ENCODE measurements at places on chromosomes 11 and 22.

GRCh38 chr11:70416881-70417280 lies 18.6 kb downstream of the CTTN start:
- no peak for DNase-seq

DNA sequence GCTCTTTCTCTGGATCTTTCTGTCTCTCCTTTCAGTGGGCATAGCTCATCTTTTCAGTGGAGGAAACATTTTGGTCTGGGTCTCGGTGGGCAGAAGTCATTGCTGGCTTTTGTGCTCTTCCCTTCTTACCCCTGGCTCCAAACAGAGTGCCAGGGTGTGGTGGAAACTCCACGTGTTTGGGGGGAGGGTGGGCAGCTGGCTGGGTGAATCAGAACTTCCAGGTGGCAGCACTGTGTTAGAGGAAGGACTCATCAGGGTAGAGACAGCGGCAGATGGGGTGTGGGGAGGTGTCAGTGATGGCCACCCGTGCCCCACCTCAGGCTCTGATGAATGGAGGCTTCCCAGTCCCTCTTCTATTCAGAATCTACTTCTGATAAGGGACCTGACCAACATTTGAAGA lies 114.0 kb downstream of the GRIK4 start:
- DNase-seq = no peak

GRCh38 chr11:107545101-107545514 lies 20.4 kb downstream of the ALKBH8 start:
- DNase-seq = no peak

DNA sequence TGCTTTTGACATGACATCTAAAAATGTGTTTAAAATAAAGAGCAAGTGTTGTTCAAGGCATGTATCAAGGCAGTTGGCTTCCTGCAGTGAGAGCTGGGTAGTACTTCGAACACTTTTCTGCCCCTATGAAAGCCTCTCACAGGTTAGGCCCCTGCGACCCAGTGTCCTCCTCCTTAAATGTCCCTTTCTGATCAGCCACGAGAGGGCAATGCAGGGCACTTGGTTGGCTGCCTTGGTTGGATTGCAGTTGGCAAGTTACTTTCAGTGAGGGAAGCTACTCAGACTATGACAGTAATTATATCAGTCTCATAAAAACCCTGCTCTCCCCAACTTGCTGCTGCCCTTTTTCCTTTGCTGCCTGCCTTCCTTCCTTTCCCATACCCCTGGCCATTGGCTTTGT lies 743.8 kb downstream of the NTM start:
- no peak for DNase-seq

DNA sequence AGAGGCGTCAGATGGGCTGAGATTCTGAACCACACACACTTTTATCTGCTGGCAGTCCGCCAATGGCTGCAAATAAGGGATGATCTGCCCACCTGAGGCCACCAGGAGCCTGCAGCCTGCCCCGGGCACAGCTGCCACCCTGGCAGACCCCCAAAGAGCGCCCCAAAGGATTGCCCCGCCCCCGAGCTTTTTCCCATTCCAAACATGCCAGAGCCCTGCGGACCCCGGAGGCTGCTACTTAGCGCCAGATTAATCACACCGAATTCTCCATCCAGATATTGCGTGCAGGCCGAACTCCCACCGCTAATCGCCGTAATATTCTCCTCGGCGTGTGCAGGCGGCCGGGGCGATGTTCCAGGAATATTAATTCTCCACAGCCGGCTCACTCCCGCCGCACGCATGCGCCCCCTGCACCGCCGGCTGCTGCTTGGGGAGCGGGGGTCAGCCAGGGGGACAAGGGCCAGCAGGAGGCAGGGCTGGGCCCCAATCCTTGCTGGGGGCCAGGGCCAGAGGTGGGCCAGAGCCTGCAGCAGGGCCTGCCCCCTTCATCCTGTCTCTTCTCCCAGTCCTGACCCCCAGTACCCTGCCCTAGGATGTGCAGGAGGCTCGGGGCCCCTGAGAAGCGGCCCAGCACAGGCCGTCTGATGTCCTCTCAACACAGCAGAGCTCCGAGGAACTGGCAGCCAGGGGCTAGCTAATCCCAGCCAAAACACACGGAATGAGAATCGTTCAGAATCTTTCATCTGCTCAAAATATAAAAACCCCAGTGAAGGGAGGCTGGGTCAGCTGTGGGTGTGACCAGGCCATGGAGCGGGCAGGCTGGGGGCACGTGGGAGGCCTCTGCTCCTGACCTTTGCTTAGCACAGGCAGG lies 19.5 kb upstream of the TCF20 start:
- no peak for DNase-seq

- no peak for DNase-seq
These were observed 118.8 kb upstream of the CRYBB3 start for GRCh38 chr22:25080855-25081254.

DNA sequence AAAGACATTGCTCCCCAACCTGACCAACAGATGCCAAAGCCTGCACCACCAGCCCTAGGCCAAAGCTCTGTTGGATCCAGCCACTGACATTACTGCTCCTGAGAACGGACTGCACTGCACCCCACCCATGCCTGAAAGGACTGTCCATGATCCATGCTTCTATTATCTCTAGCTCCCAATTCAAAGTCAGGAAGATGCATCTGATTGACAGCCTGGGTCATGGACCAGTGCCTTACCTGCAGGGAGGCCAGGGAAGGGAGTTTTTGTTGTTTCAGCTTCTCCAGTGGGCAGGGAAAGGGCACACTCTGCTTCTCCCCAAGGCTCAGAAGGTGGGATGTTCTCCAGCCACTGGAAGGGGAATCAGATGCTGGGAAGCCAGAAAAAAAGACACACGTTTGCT lies 4.8 kb upstream of the PRDM11 start:
- DNase-seq = no peak

- no peak for DNase-seq
These were observed 15.0 kb downstream of the PDGFB start for GRCh38 chr22:39229688-39230260.

GRCh38 chr11:74479732-74480123 lies 12.4 kb upstream of the KCNE3 start:
- no peak for DNase-seq

- DNase-seq = no peak
These were observed 10.7 kb upstream of the FAM83F start for GRCh38 chr22:39984006-39984405.

DNA sequence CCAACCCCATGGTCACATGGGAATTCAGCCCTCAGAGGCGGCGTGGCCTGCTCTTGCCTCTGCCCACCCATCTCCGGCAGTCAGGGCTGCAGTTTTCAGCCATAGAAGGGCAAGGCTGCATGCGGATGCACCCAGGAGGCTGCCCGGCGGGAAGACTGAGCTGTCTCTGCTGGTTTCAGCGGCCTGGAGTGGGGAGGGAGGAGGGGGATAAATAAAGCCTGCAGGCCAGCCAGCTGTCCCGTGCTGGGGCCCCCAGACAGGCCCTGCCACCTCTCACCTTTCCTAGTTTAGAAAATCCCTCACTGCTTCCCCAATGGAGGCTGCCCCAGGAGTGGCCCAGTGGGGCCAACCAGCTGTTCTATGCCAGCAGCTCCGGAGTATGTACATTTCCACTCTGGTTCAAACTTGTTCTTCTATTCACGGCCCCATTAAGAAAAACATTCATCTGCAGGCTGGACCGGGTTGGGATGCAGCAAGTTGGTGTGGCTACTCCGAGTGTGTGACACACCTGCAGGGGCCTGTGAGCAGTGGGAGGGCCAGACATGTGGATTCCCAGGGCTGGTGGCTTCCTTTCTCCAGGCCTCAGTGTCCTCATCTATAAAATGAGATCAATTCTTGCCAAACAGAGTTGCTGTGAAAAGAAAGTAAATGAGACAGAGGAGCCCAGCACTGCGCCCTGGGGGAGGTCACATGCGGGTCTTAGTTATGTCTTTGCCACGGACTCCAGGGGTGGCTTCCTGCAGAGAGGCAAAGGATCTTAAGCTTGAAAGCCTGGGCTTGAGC lies 5.0 kb downstream of the MICALL1 start:
- no peak for DNase-seq

GRCh38 chr22:39255449-39256185 lies 10.8 kb upstream of the PDGFB start:
- DNase-seq = no peak

DNA sequence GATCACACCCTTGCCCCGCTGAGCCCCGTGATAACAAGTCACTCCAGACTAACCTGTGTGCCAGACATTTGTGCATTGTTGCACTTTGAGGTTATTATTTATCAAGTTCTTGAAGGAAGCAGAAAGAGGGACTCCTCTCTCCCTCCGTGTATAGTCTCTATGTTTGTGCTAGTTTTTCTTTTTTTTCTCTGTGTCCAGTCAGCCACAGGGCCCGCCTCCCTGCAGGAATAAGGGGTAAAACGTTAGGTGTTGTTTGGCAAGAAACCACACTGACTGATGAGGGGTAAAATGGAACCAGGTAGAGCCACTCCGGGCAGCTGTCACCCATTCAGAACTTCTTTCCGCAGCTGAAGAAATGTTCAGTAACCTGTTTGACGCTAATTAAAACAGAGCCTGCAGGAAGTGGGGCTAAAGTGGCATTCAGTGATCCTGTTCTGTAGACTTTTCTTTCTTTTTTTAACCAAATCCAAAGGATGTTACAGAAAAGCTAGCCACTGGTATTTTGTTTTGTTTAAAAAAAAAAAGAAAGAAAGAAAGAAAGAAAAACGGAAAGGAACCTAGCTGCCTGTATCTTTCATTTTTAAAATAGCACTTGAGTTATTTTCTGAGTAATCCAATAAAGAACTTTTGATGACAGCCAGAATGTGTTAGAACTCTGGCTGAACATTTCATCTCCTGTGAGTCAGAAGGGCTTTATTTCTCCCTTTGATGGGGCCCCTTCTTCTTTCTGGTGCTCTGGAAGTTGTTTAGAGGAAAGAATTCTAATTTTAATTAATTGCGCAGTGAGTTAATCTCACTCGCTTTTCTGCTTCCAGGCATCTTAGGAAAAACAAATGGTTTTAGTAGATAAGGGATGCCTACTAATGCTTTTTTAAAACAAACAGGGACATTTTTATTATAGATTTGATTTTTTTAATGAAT lies 58.2 kb downstream of the COMMD9 start:
- DNase-seq = no peak

- DNase-seq = no peak
These were observed 28.3 kb upstream of the SMIM35 start for GRCh38 chr11:118115048-118115447.

DNA sequence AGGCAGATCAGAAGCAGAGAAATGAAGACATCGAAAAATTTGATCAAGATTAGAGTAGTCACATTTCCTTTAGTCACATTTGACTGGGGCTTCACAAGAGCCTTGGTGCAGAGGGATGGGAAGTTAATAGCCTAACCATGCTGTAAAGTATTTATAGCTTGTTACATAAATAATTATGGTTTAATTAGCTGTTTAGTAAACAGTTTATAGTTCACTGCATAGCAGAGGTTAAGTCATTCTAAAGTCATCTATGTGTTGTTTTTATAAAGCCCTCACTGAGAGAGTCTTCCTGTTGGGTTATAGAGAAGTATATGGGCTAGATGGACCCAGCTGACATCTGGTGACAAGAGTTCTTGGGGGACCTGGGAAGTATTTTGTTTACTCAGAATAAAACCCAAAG lies 47.1 kb downstream of the INSC start:
- DNase-seq = no peak

- DNase-seq = no peak
These were observed 10.0 kb downstream of the RRP7A start for GRCh38 chr22:42509548-42509947.

- DNase-seq = no peak
These were observed 3.9 kb downstream of the SPATA19 start for GRCh38 chr11:133841279-133842043.

DNA sequence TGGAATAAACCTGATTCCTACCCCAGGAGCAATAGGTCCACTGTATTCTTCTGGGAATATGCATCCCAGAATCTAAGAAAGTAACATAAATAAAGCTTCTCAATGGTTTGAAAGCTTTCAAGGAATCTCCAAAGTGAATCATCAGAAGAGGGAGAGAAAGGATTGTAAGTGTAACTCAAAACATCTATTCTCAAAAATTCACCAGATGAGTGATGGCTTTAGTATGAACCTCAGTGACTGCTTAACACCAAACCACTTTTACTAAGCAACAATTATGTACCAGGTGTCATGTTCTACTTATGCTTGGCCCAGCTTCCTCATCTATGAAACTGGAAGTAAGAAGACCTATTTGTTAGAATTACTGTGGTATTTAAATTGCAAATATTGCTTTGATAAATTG lies 7.4 kb downstream of the RAB38 start:
- no peak for DNase-seq

DNA sequence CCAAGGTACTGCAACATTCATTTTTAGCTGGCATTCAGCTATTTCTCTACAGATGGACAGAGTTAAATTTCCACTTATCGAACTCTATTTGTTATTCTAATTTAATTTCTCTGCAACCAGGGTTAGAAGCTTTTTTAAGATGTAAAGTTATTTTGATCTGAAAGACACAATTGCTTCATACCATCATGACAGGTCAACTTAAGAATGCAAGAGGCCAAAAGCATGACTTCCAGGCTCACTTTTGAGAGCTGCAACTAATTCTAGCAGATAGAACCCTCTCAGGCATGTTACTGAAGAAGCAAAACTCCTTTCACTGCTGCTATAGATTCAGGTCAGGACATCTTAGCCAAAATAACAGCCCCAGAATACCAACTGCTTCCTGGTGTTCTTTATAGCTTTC lies 86.5 kb upstream of the GALNT18 start:
- DNase-seq = no peak

- DNase-seq = no peak
These were observed 90.8 kb upstream of the APOA1 start for GRCh38 chr11:116928102-116928777.

DNA sequence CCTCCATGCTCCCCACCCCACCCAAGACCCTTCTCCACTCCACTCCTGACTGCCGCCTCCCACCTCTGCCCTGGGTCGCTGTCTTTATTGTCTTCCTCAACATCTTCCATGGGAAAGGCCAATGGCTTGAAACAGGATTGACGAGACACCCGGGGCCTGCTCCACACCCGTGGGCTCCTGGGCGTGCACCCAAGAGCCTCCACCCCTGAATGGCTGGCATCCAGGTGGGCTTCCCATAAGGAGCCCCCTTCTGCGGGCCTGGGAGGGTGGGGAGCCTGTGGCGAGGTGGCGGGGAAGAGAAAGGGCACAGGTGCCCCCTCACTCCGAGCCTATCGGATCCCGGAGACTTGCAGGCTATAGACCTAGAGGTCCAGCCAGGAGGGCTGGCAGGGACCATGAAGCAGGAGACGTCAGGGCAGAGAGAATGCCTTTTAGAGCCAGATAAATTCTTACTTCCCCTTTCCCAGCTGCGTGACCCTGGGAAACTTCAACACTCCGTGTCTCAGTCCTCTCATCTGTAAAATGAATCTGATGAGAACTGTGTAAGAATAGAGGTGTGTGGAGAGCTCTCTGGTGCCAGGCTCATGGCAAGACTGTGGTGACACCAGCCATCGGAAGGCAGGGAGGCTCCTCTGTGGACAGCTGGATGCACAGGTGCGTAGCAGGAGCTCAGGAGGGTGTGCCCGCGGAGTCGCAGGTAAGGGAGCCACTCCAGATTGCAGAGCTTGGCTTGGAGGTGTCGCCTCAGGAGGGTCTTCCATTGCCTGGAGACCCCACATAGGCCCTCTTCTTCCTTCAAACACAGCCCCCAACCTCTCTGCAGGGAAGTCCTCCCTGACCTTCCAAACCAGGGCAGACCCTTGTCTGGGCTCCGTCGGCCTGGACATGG lies 53.9 kb downstream of the SMIM38 start:
- DNase-seq = no peak

- no peak for DNase-seq
These were observed 117.1 kb downstream of the DDX10 start for GRCh38 chr11:108781946-108782345.

Measured in activated T-cell treated with anti-CD3 and anti-CD28 coated beads, Interleukin-2, amount 50 U/mL, for 72 hours (primary cell).